Central memory CD8-positive, alpha-beta T cell (primary cell): ENCODE measurements at places on chromosomes 1 and 21.
A peak's percentile ranks its signal among the peaks of the same experiment; 100 is the strongest.

GRCh38 chr1:191240925-191241324, 763.3 kb upstream of the BRINP3 start:
- H3K27ac ChIP-seq = no peak overlapping the region
- no peaks in the 10 kb centered on the region for H3K27me3 ChIP-seq
- H3K4me1 ChIP-seq = no peaks in the 10 kb centered on the region
- H3K4me3 ChIP-seq = no peak overlapping the region
- no peaks in the 10 kb centered on the region for H3K36me3 ChIP-seq

GRCh38 chr1:210405316-210405715, 76.6 kb downstream of the HHAT start:
- peaks cover 15% of the 10 kb centered on the region for H3K4me1 ChIP-seq
- no peak for DNase-seq
- H3K27me3 ChIP-seq = no peaks in the 10 kb centered on the region
- H3K4me3 ChIP-seq = no peak overlapping the region

DNA sequence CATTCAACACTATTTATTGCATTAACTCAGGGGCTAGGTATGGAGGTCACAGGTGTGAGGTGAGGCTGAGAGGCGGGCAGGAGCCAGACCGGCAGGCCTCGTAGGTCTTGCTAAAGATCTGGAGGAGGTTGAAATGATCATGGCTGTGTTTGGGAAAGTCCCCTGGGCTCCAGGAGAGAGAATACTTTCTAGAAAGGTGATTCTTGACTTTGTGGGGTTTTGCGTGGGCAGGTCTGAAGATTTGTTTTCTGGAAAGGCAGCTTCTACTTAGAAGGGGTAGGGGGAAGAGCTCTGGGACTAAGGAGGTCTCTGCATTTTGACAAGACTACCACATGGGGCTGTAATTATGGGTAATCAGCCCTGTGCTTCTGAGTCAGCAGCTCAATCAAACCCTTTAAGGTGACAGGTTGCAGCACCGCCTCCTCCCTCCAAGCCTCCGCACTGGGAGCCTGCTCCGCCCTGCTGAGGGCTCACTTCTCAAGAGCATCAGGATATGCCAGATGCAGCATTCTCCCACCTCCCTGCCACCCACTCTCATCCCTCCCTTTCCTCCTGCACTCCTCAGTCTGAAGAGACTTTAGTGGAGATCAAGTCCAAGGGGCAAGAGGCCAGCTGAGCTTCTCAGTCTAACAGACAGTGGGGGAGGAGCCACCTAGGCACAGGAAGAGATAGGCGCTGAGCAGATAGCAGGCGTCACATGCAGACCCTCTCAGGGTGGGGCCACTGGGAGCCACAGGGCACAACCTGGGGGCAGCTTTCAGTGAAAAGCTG, 30.5 kb downstream of the SLC30A1 start:
- no peaks in the 10 kb centered on the region for H3K36me3 ChIP-seq
- H3K4me1 ChIP-seq = no peaks in the 10 kb centered on the region
- H3K4me3 ChIP-seq = no peak overlapping the region
- DNase-seq = no peak
- no peak overlapping the region for H3K27ac ChIP-seq

GRCh38 chr1:95086949-95087533, 14.3 kb upstream of the ALG14 start:
- DNase-seq = no peak
- peaks cover 2% of the 10 kb centered on the region for H3K36me3 ChIP-seq
- no peaks in the 10 kb centered on the region for H3K4me1 ChIP-seq

DNA sequence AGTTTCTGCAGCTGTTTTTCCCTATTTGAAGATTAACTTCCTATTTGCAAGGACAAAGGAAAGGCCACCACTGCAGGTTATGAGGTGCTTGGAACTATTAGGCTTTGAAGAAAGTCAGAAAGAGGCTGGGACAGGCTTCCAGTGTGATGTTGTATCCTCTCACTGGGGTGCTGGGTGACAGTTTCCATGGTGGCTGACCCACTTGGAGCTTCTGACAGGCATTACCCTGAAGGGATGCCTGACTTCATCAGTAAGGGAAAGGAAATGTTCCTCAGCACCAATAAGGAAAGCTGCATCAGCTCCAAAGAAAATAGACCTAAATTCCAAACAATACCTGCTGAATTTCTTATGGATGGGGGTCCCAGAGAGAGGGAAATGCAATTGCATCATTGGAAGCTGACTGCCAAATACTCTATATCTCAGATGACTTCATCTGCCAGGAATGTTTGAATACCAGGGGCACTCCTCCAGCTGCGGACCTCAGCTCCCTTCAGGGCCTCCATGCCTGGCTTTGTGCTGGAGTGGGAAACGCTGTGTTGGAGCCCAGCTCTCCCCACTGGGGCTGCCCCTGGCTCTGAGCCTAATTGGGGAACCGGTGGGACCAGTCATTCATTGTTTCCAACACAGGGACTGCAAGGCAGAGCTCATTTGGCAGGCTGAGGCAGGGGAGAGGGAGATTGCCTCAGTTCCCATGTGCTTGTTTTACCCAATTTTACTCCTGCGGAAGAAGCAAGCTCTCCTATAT, 76.6 kb downstream of the RGL1 start:
- H3K27me3 ChIP-seq = peaks cover 12% of the 10 kb centered on the region
- no peak overlapping the region for H3K4me3 ChIP-seq
- no peaks in the 10 kb centered on the region for H3K4me1 ChIP-seq
- DNase-seq = no peak
- no peak overlapping the region for H3K27ac ChIP-seq

- no peak for DNase-seq
- no peaks in the 10 kb centered on the region for H3K27me3 ChIP-seq
- no peak overlapping the region for H3K4me3 ChIP-seq
- no peak overlapping the region for H3K27ac ChIP-seq
- no peaks in the 10 kb centered on the region for H3K4me1 ChIP-seq
Observed at GRCh38 chr1:195965475-195965874, 642.8 kb downstream of the KCNT2 start.

DNA sequence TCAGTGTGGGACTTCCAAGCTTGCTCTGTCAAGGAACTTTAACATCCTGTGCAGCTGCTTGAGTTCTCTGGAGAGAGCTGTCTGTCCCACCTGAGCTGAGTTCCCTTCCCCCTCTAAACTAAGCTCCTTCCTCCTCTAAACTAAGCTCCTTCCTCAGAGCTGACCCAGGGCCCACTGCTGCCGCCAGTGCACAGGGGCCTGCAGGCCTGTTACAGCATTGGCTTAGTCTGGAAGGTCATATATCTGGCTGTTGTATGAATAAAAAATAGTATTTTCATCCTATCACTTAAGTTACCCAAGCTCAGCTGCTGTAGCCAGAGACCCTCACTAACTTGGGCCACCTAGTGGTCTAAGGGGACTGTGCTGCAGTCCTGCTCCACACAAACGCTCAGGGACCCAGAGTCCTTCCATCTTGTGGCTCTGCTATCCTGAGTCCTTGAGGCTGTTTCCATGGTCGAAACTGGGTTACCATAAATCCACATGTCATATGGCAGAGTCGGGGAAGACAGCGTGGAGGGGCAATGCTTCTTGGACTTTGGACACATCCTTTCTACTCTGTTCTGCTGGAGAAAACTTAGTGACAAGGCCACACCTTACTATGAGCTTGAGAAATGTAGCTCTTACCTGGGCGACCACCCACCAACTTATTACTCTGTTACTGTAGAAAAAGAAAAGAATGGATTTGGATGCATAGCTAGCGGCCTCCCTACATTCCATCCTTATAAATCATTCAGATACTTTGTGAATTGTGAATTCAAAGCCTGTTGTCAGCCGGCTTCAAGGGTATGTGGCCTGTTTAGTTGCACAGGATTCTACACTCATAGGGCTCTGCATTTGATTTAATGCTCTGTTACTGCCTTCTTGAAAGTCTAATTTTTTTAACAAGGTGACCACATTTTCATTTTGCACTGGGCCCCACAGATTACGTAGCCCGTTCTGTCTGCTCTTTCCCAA, 71.4 kb upstream of the GCLM start:
- H3K27ac ChIP-seq = no peak overlapping the region
- H3K4me3 ChIP-seq = no peak overlapping the region
- H3K4me1 ChIP-seq = no peaks in the 10 kb centered on the region
- H3K36me3 ChIP-seq = no peaks in the 10 kb centered on the region
- H3K27me3 ChIP-seq = peaks cover 18% of the 10 kb centered on the region

DNA sequence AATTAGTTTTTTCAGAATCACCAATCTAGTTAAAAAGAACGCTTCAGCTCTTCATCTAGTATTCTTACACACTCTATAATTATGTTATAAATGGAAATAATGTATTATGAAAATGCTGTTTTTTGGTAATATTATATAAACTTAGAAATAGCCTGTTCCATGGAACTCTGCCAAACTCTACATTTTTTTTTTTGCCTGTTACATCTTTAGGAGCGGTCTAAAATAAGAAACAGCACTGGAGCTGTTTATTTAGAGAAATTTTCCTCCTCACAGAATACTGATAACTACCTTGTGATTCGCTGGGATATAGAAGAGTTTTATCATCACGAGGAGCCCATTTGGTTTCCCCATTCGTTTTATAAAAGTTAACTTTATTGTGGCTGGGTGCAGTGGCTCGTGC, 58.5 kb downstream of the PKN2 start:
- DNase-seq = no peak
- H3K27me3 ChIP-seq = no peaks in the 10 kb centered on the region
- H3K36me3 ChIP-seq = peaks cover 17% of the 10 kb centered on the region
- no peak overlapping the region for H3K27ac ChIP-seq
- peaks cover 15% of the 10 kb centered on the region for H3K4me1 ChIP-seq

- H3K4me3 ChIP-seq = no peak overlapping the region
- H3K27me3 ChIP-seq = no peaks in the 10 kb centered on the region
- H3K4me1 ChIP-seq = peaks cover 6% of the 10 kb centered on the region
- H3K27ac ChIP-seq = no peak overlapping the region
- no peak for DNase-seq
Observed at GRCh38 chr1:175219774-175220173, 27.2 kb upstream of the KIAA0040 start.

DNA sequence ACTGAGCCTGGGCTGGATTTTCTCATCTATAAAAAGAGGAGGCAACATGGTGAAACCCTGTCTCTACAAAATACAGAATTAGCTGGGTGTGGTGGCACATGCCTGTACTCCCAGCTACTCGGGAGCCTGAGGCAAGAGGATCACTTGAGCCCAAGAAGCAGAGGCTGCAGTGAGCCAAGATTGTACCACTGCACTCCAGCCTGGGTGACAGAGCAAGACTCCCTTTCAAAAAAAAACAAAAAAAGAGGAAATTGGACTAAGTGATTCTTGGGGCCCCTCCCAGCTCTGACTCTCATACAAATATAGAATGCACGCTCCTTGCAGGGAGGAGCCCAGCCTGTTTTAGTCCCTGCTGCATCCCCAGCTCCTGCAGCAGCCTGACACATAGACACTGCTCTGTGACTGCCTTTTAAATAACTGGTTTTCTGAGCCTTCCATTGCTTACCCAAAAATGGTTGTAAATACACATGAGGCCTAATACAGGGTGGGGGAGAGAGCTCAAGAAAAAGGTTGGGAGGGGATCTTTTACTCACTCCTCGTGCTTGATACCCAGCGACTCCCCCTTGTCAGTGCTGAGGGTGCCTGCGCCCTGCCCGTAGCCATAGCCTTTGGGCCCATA, 17.2 kb downstream of the CSRP1 start:
- no peak overlapping the region for H3K27ac ChIP-seq
- no peak for DNase-seq
- peaks cover 13% of the 10 kb centered on the region for H3K36me3 ChIP-seq
- no peak overlapping the region for H3K4me3 ChIP-seq
- no peaks in the 10 kb centered on the region for H3K4me1 ChIP-seq

DNA sequence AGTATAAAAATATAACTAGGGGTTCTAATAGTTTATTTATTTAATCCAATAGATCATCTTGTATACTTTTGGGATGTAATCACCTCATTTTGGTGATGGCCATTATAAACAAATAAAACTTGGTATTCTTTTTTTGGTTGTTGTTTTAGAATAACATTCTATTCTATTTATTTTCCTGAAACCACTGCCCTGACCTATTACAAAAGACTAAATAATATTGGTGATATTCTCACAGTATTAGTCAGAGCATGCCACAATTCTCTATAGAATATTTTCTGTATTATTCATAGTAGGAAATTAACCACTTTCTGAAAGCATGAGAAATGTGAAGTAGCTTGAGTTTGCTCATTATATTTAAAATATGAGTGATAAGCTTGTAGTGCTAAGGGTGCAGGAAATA, 54.1 kb upstream of the LRRC7 start:
- no peak overlapping the region for H3K4me3 ChIP-seq
- no peak for DNase-seq
- no peaks in the 10 kb centered on the region for H3K27me3 ChIP-seq
- no peak overlapping the region for H3K27ac ChIP-seq
- no peaks in the 10 kb centered on the region for H3K4me1 ChIP-seq

DNA sequence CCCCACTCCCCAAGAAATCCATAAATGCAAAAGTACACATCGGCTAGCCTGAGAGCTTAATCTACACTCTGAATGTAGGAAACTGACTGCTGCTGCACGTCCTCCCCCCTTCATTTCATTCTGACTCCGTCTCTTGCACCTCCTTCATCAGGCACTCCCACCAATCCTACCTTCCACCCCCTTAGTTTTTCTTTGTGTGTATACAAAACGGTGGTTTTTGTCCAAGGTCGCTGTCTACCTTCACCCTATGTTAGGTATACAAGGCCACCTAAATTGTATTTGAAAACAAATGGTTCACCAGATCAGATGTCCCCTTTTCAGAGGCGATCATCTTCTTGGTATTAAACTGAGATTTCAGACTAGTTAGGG, 1.9 kb downstream of the WDR26 start:
- H3K4me3 ChIP-seq = peak overlapping the region; percentile 84
- peak overlapping the region; percentile 82 for H3K27ac ChIP-seq
- no peaks in the 10 kb centered on the region for H3K27me3 ChIP-seq
- H3K36me3 ChIP-seq = peaks cover 45% of the 10 kb centered on the region
- no peak for DNase-seq

GRCh38 chr1:119829625-119830024, 18.4 kb upstream of the REG4 start:
- peaks cover 41% of the 10 kb centered on the region for H3K27me3 ChIP-seq
- no peak for DNase-seq

GRCh38 chr1:3065396-3065795, 3.6 kb upstream of the PRDM16 start:
- H3K4me1 ChIP-seq = no peaks in the 10 kb centered on the region
- no peak overlapping the region for H3K4me3 ChIP-seq
- peaks cover 9% of the 10 kb centered on the region for H3K27me3 ChIP-seq
- no peak for DNase-seq
- no peak overlapping the region for H3K27ac ChIP-seq

DNA sequence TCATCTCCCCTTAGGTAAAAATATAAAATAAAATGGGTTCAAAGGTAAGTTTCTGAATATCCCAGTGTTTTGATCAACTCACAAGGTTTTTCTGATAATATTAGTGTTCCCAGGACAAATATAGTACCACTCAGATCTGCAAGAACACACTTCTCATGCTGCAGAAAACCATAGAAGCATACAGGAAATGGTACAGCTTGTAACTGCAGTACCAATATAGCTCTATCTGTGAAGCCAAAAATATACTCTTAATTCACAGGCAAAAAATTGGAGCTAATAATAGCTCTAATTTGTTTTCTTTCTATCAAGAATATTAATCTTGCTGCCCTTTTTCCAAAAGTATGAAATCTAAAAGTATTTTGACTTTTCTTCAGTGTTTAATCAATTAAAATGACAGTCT, 13.2 kb downstream of the VPS45 start:
- H3K4me3 ChIP-seq = no peak overlapping the region
- no peak for DNase-seq
- no peak overlapping the region for H3K27ac ChIP-seq
- H3K27me3 ChIP-seq = no peaks in the 10 kb centered on the region
